ENCODE measurements at places on chromosomes 6 and 20. TPM values are rescaled to one million over a fixed set of nuclear protein-coding genes. Genes with fewer than 3 reads are reported as not detected.

REV3L gene
- 6.0 TPM for polyA plus RNA-seq

TXLNB gene
- 0.04 TPM for polyA plus RNA-seq

IL17F gene
- not detected for polyA plus RNA-seq

BPIFB2 gene
- not detected for polyA plus RNA-seq

APCDD1L gene
- polyA plus RNA-seq: 18.3 TPM

UBE2C gene
- polyA plus RNA-seq: 124 TPM

HLA-DMA gene
- polyA plus RNA-seq: 8.3 TPM

TRIM31 gene
- not detected for polyA plus RNA-seq

HLA-DRA gene
- polyA plus RNA-seq: not detected

PAK5 gene
- polyA plus RNA-seq: not detected

HTR1E gene
- not detected for polyA plus RNA-seq

EBF4 gene
- polyA plus RNA-seq: 1.0 TPM

C20orf96 gene
- 9.8 TPM for polyA plus RNA-seq

- no peak for DNase-seq
These were observed 348.8 kb upstream of the PLCB4 start for GRCh38 chr20:8720089-8720488.

DNA sequence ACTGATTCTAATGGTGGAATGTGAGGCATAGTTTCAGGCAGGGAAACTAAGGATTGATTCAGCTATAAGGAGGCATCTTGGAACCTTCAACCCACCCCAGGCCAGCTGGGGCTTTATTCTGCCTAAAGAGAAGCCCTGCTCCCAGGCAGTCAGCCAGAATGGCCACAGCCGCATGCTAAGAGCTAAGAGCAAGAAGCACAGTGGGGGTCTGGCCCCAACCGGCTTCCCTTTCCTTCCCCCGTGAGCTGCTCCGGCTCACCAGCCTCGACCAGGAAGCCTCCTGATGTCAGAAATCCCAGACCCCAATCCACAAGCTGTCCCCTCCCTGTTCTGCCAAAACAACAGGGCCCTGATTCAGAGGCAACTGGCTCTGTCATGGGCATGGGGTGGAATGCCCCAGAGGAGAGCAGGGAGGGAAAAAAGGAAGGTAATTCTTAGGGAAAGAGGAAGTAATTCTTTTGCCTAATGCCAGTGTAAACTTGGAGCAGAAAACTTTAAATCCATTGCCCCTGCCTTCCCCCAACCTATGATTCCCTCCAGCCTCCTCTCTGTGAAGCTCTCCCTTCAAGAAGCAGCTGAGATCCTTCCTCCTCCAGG, 6.9 kb downstream of the GRM4 start:
- no peak for DNase-seq

DNA sequence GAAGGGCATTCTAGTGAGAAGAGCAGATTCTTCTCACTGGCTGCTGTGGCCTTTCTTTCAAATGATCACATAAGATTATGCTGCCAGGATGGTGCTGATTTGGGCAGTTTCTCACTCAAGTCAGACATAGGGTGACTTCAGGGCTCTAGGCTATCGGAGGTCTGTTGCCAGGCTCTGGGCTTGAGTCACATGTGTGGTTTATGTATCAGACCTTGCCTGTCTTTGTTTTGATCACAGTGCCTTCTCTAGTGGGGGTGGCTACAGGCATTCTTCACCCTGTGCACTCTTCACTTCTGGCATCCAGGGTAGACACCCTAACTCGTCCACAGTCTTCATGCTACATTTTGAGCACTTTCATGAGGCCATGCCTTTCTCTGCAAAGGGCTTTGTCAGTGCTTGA, 823.7 kb upstream of the MAN1A1 start:
- DNase-seq: no peak

DNA sequence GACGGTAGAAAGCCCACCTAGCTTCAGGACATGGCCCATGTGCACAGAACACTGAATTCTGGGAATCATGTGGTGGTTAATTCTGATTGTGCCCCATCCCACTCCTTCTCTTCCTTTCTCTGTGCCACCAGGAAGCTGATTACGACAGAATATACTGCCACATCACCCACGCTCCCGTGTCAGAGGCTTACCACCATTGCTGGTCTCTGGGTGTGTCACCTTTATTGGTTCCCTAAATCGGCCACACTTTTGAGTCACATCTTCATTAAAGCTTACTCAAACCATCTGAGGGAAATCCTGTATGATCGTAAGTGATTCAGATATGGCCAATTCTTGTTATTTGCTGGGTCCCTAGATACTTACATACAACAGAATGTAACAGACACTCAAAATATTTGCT, 3.1 kb downstream of the TRMT6 start:
- DNase-seq: no peak

- DNase-seq: peak; percentile 84
These were observed 6.3 kb upstream of the RAMACL start for GRCh38 chr6:166592821-166593220.

DNA sequence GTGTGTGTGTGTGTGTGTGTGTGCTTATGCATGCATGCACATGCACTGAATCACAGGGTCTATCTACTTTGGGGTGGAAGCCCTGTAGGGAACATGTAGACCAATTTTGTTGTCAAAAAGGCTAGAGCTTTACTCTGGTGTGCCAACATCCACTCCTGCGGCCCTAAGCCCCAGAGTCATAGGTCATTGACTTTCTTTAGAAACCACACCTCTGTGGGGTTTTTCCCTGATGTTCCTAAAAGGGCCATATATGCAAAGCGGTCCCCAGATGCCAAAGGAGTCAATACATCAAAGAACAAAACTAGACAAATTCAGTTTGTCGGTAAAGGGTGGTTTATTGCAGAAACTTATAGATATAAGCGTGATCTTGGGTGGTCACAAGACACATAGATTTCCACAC, 29.8 kb upstream of the SLC2A12 start:
- DNase-seq: no peak

GRCh38 chr20:44637522-44638372, 13.8 kb downstream of the ADA start:
- no peak for DNase-seq

GRCh38 chr6:55943329-55943728, 67.9 kb upstream of the BMP5 start:
- DNase-seq: peak; percentile 59

- DNase-seq: no peak
These were observed 142.6 kb upstream of the HMGN3 start for GRCh38 chr6:79377047-79377446.

DNA sequence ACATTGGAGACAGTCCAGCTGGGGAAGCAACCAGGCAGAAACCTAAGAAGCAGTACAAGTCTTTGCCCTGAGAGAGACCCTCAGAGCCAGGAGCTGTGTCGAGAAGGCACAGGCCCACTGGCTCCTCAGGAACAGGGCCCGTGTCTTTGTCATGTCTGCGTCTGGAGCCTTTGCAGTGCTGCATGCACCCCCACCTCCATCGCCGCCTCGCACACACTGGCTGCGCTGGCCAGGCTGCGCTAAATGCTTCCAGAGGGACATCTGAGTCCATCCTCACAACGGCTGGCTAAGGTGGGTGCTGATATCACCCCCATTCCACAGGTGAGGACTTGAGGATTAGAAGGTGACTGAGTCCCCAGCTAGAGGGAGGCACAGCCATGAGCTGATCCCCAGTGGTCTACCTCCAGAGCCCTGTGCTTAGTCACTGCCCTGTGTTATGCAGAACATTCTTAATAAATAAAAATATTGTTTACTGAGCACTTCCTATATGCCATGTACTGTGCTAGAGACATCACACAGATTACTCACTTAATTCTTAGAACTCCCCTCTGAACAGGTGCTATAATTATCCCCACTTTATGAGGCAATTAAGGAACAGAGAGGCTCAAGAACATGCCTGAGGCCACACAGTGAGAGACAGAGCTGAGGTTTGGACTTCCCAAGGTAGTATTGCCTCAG, 27.6 kb downstream of the GABRR2 start:
- DNase-seq: no peak

- DNase-seq: no peak
These were observed 10.6 kb upstream of the BTBD9 start for GRCh38 chr6:38650207-38650752.

GRCh38 chr6:25138934-25139415, 140.2 kb upstream of the CARMIL1 start:
- DNase-seq: no peak

- no peak for DNase-seq
These were observed 211.4 kb upstream of the CDYL start for GRCh38 chr6:4564801-4565271.

- peak; percentile 66 for DNase-seq
These were observed 93.5 kb downstream of the CEBPB start for GRCh38 chr20:50283922-50284810.

GRCh38 chr20:59157531-59157930, 6.1 kb upstream of the ZNF831 start:
- no peak for DNase-seq

DNA sequence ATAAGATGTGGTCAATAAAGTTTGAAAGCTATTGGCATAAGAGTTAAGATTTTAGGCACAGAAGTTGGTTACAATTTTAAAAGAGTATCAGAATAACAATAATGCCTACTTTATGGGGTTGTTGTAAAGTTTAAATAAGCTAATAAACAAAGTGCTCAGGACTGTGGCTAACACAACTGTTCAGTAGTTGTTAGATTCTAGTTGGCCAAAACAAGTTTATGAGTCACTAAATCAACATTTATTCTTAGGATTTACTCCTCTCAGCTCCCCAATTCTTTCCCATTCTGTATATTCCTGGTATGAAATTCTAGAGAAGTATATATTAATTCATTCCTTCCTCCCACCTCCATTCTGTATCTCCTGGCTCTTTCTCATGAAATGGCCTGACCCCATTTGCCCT, 14.5 kb downstream of the RMND1 start:
- DNase-seq: peak; percentile 51

GRCh38 chr6:125323376-125323775, 21.6 kb upstream of the HDDC2 start:
- DNase-seq: no peak

DNA sequence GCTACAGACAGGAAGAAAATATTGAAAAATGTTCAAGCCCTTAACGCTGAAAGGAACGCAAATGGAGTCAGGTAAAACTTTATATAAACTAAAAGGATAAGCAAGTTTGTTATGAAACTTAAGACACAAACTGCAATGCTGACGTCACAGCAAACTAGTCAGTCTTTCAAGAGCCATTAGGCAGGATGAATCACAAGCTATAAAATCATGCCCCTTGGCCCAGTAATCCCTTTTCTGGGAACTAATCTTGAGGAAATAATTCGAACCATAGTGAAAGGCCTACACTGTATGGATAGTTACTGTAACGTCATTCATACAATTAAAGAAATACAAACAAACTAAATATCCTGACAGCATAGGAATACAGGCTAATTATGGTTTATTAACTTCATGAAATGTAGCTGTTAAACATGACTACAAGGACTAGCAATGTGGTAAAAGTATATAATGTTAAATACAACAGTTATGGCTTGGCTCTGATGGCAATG, 42.7 kb upstream of the HINT3 start:
- peak; percentile 100 for DNase-seq

DNA sequence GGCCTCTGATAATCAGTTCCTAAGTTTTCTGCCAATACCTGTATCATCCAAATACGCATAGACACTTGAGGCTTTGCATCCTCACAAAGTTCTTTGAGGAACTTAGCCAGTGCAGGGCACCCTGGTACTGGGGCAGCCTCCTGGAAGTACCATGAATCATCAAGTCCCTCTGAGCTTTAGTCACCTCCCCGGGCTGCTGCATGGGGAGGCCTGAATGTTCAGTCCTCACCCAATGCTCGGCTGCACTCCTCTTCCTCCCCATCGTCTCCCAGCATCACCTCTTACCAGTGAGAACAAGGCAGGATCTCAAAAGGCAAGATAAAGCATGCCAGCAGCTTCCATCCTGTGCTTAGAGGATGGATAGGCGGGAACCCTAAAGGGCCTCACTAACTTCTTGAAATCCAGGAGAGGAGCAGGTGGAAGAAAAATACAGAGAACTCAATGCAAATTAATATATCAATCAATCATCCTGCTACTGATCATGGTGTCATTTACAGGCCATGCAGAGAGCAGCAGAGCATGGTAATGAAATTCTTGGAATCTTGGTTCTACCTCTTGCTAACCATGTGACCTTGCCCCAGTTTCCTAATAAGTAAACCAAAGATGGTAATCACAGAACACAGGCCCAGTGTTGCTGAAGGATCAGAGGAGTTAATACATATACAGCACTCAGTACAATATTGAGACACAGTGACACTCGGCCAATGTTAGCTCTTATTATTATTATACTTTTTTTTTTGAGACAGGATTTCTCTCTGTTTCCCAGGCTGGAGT, 4.7 kb upstream of the CCN6 start:
- peak; percentile 33 for DNase-seq

- no peak for DNase-seq
These were observed 118.1 kb downstream of the TRDN start for GRCh38 chr6:123518441-123519188.

- DNase-seq: peak; percentile 4
These were observed 126.8 kb upstream of the HCRTR2 start for GRCh38 chr6:55047451-55048044.

GRCh38 chr6:108193835-108194234, 28.0 kb downstream of the NR2E1 start:
- DNase-seq: no peak

GRCh38 chr20:62611819-62612218, 30.5 kb upstream of the SLCO4A1 start:
- no peak for DNase-seq

- DNase-seq: peak; percentile 76
These were observed 136.3 kb downstream of the LY86 start for GRCh38 chr6:6724539-6725467.

- peak; percentile 41 for DNase-seq
These were observed 69.5 kb upstream of the SULF2 start for GRCh38 chr20:47854687-47855212.

- DNase-seq: no peak
These were observed 68.1 kb downstream of the DLL1 start for GRCh38 chr6:170222498-170223471.

DNA sequence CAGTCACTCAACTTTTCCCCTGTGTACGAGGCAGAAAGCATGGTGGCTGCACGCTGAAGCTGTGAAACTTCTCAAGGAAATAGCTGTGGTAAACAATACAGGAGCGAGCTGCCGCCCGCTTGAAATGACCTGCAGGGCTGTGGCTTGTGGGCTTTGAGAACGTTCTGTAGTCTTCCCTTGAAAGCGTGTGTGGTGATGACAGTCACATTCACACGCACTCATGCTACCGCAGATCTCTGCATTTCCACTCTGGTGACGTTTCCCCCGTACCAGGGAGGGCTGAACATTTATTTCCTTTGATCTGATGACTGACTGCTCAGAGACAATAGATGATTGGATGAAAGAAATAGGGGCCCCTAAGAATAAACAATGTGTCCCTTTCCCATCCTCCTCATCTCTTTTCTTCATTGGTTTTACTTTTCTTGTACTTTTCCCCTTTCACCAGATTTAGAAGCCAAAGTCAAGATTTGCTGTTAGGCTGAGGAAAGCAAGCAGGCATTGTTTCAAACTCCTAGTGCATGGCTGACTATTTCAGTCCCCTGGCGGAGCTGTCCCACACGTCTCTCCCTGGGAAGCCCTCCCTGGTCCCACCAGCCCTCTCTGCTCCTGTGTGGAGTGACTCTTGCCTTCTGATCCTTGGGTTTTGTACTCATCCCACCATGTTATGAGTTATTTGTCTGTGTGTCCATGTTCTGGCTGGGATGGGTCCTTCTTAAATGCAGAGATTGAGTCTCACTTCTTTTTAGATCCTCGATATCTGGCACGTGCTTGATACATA, 3.9 kb downstream of the SYTL3 start:
- DNase-seq: peak; percentile 72

GRCh38 chr20:61115364-61116065, 136.5 kb upstream of the CDH4 start:
- DNase-seq: no peak
